A172 (cell line): ENCODE measurements at places on chromosomes 4 and X.

- DNase-seq = peak; percentile 32
Observed at GRCh38 chr4:177079327-177079726, 230.3 kb upstream of the NEIL3 start.

GRCh38 chrX:134526399-134526798 is 66.4 kb downstream of the HPRT1 start:
- no peak for DNase-seq

DNA sequence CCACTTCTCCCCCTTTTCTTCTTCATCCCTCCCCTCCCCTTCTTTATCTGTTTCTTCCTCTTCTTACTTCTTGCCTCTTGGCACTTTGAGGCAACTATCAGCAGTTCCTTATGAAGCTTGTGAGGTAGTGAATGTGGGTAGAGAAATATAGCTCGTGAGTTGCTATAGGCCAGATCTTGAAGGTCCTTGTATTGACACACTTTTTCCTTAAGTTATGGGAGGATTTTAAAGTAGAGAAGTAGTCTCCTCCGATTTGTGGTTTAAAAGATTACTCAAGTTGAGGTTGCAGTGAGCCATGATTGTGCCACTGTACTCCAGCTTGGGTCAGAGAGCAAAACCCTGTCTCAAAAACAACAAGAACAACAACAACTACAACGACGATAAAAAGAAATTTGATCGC is 3.4 kb upstream of the RRAGB start:
- no peak for DNase-seq

DNA sequence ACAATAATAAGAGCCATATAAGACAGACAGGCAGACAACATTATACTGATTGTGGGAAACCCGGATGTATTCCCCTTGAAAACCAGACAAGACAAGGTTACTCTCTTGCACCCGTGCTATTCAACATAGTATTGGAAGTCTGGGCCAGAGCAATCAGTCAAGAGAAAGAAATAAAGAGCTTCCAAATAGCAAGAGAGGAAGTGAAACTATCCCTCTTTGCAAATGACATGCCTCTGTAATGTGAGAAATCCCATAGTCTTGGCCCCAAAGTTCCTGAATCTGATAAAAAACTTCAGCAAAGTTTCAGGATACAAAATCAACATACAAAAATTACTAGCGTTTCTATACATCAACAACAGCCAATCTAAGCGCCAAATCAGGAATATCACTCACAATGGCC is 102.1 kb downstream of the DCAF12L2 start:
- no peak for DNase-seq

- DNase-seq = no peak
Observed at GRCh38 chrX:120377715-120378114, 15.8 kb downstream of the ATP1B4 start.

- no peak for DNase-seq
Observed at GRCh38 chr4:71639380-71639779, 144.5 kb downstream of the GC start.

DNA sequence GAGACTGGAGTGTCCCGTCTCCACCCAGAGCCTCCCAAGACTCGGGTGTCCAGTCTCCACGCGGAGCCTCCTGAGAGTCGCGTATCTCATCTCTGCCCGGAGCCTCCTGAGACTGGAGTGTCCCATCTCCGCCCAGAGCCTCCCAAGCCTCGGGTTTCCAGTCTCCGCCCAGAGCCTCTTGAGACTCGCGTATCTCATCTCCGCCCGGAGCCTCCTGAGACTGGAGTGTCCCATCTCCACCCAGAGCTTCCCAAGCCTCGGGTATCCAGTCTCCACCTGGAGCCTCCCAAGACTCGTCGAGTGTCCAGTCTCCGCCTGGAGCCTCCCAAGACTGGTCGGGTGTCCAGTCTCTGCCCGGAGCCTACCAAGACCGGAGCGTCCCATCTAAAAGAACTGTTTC is 2.3 kb downstream of the FAM47C start:
- DNase-seq = no peak

- DNase-seq = no peak
Observed at GRCh38 chr4:185192059-185192458, 11.7 kb downstream of the CFAP97 start.

- DNase-seq = no peak
Observed at GRCh38 chr4:84041426-84041825, 457.7 kb downstream of the NKX6-1 start.

GRCh38 chrX:38871129-38872029 is 70.1 kb downstream of the MID1IP1 start:
- no peak for DNase-seq

- DNase-seq = peak; percentile 26
Observed at GRCh38 chr4:48016141-48017107, at the start of the genes CNGA1 and NIPAL1. CNGA1 (minus strand) TSS chr4:48016681; CDS start chr4:47952689, 63,992 bp downstream. NIPAL1 (plus strand) TSS chr4:48016772; CDS start chr4:48016840, 68 bp downstream.

- no peak for DNase-seq
Observed at GRCh38 chr4:150986085-150986484, 29.0 kb downstream of the LRBA start.

DNA sequence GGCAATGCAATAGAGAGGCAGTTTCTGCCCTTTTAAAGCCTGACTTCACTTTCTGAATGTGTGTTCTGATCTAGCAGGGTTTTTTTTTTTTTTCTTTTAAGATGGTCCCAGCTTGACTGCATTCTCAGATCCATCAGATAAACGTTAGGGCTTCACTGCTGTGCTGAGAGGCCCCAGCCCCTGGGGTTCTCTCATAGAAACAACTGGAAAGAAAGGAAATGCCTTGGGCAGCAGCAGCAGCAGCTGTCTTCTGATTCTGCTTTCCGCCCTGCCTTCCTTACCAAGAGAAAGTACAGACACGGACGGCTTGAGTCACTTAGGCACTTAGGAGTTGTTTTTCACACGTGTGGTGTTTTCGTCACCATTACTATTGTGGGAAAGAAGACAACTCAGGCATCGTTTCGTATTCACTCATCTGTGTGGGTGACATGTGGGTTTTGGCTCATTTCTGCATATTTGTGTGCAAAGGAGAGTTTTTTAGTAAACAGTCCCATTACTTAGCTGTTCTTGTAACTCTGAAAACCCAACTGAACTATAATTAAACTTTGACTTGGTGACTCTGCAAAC is 172.0 kb downstream of the PTTG2 start:
- DNase-seq = peak; percentile 81

- DNase-seq = no peak
Observed at GRCh38 chr4:119598521-119598920, 30.1 kb downstream of the PDE5A start.

GRCh38 chrX:10399043-10399741 is 221.2 kb downstream of the MID1 start:
- no peak for DNase-seq

DNA sequence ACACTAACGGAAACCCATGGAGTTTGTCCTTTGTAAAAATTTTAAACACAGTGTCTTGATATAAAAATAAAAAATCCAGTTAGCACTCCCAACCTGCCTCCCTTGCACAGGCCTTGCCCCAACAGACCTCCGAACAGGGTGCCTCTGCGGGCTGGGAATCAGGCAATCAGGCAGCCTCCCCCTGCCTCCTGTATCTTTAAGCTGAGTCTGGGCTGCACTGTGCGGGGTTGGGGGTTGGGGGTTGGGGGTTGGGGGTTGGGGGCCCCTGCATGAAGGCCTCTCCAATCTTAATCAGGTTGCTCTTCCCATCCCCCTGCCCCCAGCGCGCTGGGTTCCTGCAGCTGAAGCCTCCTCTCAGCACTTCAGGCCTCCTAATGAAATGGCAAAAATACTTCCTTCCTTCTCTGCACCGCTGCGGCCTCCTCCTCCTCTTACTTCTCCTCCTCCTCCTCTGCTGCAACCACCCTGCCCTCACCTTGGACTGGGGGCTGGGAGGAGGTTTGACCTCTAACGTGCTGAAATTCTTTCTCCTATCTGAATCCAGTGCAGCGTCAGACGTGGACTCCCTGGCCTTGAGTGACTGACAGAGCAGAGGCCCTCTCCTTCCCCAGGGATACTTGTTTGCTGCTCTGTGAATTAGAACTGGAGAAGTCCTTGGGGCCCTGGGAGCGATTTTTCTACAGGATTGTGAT is 26.6 kb downstream of the NLGN3 start:
- DNase-seq = no peak

- DNase-seq = no peak
Observed at GRCh38 chr4:171814545-171814944, 1.3 kb downstream of the GALNTL6 start.

- DNase-seq = no peak
Observed at GRCh38 chr4:33200377-33200776, 2480.2 kb downstream of the PCDH7 start.

DNA sequence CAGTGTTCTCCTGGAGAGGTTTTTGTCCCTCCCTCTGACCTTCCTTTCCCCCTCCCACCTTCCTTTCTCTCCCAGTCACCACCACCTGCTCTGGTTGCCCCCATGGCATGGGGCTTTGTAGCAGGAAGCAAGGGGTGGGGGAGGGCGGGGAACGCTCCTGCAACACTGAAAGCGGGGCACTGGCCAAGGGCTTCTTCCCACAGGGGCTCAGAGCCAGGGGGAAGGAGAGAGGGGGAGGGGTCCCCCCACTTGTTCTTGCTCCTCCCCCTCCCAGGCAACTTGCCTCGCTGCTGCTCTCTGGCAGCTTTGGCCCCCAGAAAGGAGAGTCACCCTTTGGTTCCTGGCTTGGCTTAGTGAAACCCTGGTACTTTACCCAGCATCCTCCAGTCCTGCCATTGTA is 48.4 kb downstream of the BCORL1 start:
- no peak for DNase-seq

GRCh38 chr4:2087170-2087569 is 28.0 kb downstream of the NAT8L start:
- DNase-seq = no peak

GRCh38 chrX:49976682-49977197 is 54.3 kb downstream of the CLCN5 start:
- no peak for DNase-seq

- peak; percentile 92 for DNase-seq
Observed at GRCh38 chrX:31499109-31499508, 427.3 kb upstream of the FTHL17 start.

- DNase-seq = no peak
Observed at GRCh38 chr4:126738926-126739325, 893.8 kb upstream of the INTU start.

- peak; percentile 3 for DNase-seq
Observed at GRCh38 chr4:81314196-81314896, 99.3 kb upstream of the PRKG2 start.

DNA sequence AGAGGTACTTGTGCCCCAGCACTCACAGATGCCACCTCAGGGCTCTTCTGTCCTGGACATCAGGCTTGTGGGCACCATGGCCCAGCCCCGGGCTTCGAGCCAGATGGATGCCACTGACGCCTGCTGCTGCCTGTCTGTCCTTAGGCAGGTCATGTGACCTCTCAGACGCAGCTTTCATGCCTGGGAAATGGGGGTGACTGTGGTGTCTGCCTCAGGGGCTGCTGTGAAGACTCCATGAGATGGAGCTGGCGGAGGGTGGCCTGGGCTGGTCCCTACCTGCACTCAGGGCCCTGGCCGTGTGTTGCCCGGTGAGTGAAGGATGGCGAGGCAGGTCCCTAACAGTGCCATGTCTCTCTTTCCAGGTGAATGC is 6.5 kb downstream of the CPZ start:
- no peak for DNase-seq

DNA sequence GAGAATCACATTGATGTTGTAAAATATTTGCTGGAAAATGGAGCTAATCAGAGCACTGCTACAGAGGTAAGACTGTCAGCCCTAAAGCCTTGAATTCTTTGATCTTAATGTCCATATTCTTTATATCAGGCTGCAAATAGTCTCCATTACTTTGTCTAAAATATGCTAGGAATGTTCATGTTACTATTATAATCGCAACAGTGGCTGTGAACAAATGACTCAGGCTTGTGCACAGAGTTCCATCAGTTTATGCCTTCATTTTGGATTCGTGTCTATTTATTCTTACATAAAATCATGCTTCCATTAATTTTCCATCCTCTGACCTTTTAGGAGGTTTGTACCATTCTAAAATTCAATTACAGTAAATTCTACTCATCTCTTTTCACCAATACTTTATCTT is 182.7 kb downstream of the ANK2 start:
- DNase-seq = peak; percentile 21

DNA sequence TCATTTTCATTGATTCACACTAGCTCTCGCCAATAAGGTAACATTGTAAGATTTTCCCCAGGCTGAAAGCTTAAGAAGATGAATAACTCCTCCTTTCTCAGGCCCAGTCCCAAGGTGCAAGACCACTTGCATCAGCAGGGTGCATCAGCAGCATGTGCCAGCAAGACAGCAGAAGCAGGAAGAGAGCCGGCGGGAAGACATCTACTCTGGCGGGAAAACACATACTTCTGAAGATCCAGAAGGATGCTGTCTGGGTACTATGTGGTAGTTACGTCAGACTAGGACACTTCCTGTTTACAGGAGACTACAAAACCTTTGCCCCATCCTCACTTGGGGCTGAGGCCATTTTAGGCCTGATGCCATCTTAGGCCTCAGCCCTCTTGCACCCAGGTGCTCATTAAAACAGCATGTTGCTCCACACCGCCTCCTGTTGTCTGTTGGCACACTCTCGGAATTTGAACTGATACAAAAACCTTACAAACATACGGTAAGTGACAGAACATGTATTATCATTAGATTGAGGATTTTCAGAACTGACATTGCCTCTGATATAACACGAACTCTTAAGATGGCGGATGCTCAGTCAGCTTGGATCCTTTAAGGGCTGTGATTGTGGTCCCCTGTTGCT is 886.5 kb upstream of the EPHA5 start:
- DNase-seq = no peak

- no peak for DNase-seq
Observed at GRCh38 chr4:15144249-15144966, 142.1 kb downstream of the CPEB2 start.

GRCh38 chr4:106893903-106894302 is 142.2 kb downstream of the DKK2 start:
- no peak for DNase-seq

DNA sequence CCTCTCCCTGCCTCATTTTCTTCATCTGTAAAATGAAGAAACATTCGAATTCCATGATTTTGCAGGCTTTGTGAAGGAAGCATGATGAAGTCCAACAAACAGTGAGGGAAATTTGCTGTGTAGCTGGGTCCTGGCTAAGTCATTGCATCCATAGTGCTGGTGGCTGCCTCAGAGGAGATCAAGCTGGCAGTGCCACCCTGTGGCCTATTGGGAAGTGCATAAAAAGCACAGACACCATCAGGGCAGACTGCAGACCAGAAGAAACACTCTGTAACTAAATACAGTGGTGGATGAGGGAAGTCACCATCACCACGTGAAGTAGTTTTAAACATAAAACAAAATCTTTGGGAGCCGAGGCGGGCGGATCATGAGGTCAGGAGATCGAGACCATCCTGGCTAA is 40.7 kb upstream of the DDX3X start:
- no peak for DNase-seq
